ENCODE measurements at places on chromosomes 3 and 15. TPM values are rescaled to one million over a fixed set of nuclear protein-coding genes. Genes with fewer than 3 reads are reported as not detected.

- no peak for DNase-seq
These were observed 57.9 kb downstream of the KLF13 start for GRCh38 chr15:31384568-31384967.

Gene INSYN1
- total RNA-seq: not detected

DNA sequence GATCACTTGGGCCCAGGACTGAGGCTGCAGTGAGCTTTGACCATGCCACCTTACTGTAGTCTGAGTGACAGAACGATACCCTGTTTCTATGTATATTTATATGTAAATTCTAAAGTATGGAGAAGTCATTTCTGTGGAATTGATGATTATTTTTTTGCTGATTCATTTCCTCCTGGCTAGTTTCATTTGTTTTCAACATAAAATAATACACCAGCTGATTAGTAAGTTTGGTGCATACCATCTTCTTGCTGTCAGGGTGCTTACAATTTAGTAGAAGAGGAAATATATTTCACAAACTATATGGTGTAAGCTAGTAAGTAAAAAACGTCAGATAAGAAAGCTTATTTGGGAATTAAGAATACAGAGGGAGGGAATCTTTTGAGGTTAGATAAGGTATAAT lies 36.0 kb downstream of the SLC25A26 start:
- DNase-seq: no peak

DNA sequence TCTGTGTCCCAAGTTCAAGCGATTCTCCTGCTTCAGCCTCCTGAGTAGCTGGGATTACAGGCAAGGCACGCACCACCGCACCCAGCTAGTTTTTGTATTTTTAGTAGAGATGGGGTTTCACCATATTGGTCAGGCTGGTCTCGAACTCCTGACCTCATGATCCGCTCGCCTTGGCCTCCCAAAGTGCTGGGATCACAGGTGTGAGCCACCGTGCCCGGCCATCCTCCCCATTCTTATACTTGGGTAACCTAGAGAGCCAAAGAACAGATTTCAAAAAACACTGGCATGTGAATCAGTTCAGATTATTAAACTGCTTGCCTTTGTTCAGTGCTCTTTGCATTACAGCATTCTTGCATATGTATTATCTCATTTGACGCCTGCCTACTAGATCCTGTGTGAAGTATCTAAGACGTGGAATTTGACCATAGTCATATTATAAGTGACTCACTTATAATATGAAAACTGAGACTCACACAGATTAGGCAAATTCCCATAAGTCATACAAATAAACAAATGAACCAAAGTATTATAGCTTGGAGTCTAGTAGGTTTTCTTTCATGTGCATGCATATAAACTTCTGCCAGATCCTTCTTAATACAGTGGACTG lies 123.5 kb downstream of the UNC13C start:
- DNase-seq: no peak

DNA sequence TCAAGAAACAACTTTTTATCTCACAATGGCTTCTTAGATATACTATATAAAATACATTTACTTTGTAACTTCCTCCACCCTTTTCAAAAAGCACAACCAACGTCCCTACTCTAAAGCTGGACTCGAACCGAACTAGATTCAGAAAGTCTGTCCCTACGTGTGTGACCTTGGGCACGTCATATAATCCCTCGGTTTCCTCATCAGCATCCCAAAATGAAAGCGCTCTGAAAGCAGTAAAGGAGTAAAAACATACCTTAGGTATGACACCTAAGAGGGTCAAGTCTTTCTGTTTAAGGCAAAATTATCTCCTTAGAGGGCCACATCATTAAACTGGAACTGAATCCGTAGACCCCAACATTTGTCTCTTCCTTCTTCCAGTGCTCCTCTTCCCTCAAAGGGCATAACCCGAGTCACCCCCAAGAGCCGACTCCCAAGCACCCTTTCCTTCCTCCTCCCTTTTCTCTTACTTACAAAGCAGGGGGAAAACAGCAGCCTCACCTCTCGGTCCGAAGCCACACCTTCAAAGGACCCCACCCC lies 663 bp downstream of the PDCD10 start:
- no peak for DNase-seq

Gene FBLN2
- not detected for total RNA-seq

DNA sequence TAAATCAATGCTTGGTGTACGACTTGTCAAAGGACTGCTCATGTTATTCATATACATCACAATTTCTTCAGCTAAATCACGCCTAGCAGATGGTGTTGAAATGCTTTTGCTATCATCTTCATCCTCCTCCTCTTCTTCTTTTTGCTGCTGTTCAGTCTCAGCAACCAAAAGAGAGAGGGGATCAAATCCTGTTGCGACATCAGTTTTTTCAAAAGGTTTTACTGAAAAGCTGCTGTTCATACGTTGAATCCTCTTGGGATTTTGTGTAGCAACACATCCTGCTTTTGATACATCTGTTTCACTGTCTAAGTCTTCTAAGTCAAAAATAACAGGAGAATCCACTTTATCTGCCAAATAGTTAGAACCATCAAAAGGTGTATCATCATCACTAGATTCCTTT lies 69.0 kb downstream of the SLC24A1 start:
- DNase-seq: no peak

Gene MUC20
- total RNA-seq: 5.0 TPM

Gene RTP3
- not detected for total RNA-seq

- DNase-seq: no peak
These were observed 61.5 kb upstream of the GOLIM4 start for GRCh38 chr3:168157099-168157700.

DNA sequence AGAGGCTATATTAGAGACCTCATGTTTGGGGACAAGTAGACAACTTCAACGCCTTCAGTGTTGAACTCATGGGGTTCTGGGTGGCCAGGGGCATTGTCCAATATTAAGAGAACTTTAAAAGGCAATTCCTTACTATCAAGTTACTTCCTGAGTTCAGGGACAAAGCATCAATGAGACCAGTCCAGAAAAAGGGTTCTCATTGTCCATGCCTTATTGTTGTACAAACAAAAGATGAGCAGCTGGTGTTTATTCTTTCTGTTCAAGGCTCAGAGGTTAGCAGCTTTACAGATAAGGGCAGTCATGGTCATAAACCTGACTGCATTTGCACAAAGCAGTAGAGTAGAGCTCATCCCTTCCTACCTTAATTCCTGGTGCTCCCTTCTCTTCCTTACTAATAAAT lies 18.5 kb upstream of the PDHB start:
- no peak for DNase-seq

GRCh38 chr3:54086652-54087405 lies 35.5 kb upstream of the CACNA2D3 start:
- DNase-seq: no peak

Gene TNNC1
- 0.34 TPM for total RNA-seq

- no peak for DNase-seq
These were observed 364.1 kb upstream of the TBL1XR1 start for GRCh38 chr3:177561365-177561764.

DNA sequence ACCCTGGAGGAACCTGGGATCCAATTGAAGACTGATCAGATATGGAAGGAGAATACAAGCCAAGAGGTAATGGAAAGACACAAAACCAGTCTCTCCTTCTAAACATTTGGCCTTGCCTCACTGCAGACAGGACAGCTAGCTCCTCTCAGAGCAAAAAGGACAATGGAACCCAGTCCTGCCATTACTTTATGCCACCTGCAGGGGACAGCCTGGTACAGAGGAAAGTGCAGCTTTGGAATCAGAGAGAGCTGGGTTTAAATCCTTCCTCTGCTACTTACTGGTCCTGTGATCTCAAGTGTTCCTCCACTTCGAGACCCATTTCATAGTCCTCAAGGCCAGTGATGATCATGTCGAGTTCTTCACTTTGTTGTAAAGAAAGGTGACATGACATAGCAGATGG lies 159.4 kb upstream of the SMAD3 start:
- DNase-seq: no peak

Gene C3orf80
- total RNA-seq: 0.25 TPM

DNA sequence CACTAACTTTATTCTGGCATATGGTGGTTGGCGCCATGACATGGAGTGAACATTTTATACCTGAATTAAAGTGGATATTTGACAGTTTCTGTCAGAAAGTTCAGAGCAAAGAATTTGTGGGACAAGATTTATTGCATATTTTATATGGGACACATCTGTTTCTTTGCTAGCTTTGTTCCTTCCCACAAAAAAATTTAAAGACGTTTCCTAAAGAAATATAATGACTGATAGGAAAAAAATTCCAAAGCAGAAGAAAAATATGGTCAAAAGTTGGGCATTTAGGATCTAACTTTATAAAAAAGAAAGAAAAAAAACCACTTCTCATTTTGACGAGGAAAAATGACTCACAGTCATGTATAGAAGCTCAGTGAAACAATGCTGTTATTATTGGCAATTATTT lies 101.6 kb downstream of the GREM1 start:
- DNase-seq: no peak

- DNase-seq: no peak
These were observed 729.1 kb downstream of the NTRK3 start for GRCh38 chr15:87527416-87527815.

Gene A4GNT
- total RNA-seq: not detected

DNA sequence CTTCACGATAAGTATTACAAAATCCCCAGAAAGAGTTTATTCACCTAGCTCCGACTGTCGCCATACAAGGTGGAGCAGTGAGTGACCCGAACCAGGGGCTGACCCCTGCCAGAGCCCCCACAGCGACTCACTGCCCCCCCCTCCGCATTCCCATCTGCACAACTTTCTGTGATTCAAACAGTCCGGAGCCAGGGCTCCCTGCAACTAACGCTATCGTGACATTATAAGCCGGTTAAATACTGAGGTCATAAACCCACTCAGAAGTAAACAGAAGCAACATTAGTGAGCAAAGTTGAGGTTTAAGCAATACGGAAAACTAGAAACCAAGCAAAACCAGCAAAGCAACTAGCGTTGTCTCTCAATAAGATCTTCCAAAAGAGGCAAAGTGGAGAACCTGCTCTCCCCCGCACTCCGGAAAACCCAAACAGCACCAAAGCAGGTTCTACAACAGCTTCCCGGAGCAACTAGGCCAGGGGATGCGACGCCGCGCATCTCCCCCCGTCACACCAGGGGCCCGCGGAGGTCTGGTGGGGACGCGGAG lies 642 bp downstream of the SCAP start:
- no peak for DNase-seq

DNA sequence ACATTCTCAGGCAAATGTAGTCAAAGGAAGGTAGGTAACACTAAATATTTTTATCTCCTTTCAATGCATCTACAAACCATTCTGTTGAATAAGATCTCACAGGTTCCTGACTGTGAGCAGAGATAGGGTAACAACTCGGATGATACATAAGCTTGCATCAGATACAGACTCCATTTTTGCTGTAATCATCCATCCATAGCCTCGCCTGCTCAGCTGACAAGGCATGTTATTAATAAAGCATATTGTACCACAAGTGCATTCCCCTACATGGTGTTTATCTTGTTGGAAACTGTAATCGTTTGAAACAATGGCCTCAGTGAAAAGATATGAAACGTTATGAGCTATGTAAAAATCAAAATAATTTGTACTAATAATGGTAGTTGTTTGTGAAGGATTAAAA lies 35.4 kb upstream of the TCF12 start:
- DNase-seq: no peak

- no peak for DNase-seq
These were observed 23.0 kb upstream of the EPHB1 start for GRCh38 chr3:134772011-134772410.

- no peak for DNase-seq
These were observed 39.1 kb upstream of the MEF2A start for GRCh38 chr15:99526671-99527070.

Gene PLA2G4F
- total RNA-seq: not detected

DNA sequence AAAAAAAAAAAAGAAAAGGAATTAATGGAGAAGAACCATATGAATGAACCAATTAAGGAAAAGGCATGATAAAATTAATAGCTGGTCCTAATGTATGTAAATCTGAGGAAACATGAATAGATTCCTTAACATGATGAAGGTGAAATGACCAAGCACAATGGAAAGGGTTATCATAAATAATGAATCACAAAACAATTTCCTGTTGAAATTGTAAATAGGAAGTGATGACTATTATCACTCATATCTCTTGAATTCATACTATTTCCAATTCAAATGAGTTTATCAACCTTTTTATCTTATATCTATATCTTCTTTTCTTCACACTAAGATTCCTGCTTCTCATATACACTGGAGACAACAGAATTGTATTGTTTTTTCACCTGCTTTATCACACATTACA lies 32.0 kb downstream of the AADACL2 start:
- no peak for DNase-seq

Gene FSD2
- total RNA-seq: not detected

DNA sequence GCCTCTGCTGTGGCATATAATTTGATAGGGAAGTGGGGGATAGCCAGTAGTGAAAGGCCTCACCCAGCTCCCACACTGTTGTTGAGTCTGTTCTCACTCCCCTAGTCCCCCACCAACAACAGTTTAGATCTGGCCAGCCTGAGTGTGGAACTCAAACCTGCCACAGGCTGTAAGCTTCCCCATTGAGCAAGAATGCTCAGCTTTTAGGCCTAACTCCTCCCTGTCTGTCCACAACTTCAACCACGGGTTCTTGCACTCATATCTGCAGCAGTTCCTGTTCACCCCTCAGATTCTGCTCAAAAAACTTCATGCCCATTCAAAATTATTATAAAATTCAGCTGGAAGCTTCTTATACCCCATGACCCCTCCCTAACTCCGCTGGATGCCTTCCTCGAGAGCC lies 975.1 kb downstream of the NSUN3 start:
- DNase-seq: no peak

DNA sequence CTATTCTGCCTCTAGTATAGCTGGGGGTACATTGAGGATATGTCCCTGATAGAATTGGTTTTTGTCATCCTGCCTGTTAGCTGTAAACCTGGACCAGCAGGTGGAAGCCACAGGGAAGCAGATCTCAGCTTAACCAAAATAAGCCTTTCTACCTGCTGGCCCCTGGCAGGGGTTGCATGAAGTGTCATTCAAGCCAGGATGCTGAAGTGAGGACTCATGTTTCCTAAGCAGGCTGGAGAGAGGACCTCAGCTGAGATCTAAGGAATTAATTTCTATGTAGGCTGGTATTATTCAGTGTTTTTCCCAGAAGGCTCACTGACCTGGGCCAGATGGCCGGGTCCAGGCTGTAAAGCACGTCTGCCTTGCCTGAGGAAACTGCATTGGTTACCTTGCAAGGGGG lies 128.9 kb downstream of the MEGF11 start:
- no peak for DNase-seq

GRCh38 chr3:45473841-45474240 lies 85.5 kb downstream of the LARS2 start:
- no peak for DNase-seq

GRCh38 chr3:37154668-37155314 lies 19.6 kb downstream of the LRRFIP2 start:
- no peak for DNase-seq

GRCh38 chr3:168051531-168052471 lies 43.9 kb downstream of the GOLIM4 start:
- no peak for DNase-seq

Data from activated T-helper 2 cell treated with anti-CD3 and anti-CD28 coated beads, Interferon-gamma antibody, Interleukin-2, Interleukin-4, amounts not matched to agents 10 μg/mL and 5 μg/mL and 100 μg/mL, durations not matched to agents 14 hours and 24 hours and 36 hours (primary cell).